ENCODE measurements at places on chromosomes 11 and 22. TPM values are rescaled to one million over a fixed set of nuclear protein-coding genes. Genes with fewer than 3 reads are reported as not detected.

DNA sequence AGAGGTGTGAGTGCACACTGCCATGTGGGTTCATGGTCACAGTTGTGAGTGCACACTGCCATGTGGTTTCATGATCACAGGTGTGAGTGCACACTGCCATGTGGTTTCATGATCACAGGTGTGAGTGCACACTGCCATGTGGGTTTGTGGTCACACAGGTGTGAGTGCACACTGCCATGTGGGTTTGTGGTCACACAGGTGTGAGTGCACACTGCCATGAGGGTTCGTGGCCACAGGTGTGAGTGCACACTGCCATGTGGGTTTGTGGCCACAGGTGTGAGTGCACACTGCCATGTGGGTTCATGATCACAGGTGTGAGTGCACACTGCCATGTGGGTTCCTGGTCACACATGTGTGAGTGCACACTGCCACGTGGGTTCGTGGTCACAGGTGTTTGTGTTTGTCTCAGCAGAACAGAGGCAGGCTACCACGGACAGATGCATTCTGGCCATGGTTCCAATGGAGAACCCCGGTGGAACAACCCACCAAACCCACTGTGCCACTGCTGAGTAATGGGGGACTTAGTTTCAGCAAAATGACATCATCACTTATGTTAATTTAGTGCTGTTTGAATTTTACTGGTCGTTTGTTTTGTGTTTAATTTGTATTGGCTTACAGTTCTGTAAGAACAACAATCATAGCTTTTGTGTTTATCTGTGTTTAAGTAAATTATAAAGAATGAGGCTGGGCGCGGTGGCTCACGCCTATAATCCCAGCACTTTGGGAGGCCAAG is 57.2 kb downstream of the RPS6KA4 start:
- no peaks in the 10 kb centered on the region for H3K4me1 ChIP-seq
- H3K27me3 ChIP-seq, result no peaks in the 10 kb centered on the region
- H3K36me3 ChIP-seq, result no peaks in the 10 kb centered on the region
- H3K27ac ChIP-seq, result no peak overlapping the region
- H3K4me3 ChIP-seq, result no peak overlapping the region

DNA sequence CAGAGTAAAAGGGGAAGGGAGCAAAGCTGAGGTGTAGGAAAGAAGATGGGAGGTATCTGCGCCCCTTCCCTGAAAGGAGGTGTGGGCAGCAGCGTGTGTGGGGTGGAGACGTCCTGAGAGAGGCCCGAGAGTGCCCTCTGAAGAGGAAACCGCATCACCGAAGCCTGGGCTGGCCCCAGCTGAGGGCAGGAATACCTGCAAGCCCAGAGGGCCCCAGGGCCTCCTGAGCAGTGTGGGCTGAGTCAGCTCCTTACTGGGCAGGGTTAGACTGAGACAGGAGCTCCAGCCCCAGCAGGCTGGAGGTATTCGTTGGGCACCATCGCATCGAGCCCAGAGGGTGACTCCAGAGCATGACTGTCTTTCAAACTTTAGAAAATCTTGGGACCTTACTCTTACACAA is 534.0 kb upstream of the B3GAT1 start:
- peak; percentile 74 for DNase-seq
- no peaks in the 10 kb centered on the region for H3K27me3 ChIP-seq
- H3K4me3 ChIP-seq, result no peak overlapping the region
- no peaks in the 10 kb centered on the region for H3K36me3 ChIP-seq
- H3K27ac ChIP-seq, result no peak overlapping the region

DNA sequence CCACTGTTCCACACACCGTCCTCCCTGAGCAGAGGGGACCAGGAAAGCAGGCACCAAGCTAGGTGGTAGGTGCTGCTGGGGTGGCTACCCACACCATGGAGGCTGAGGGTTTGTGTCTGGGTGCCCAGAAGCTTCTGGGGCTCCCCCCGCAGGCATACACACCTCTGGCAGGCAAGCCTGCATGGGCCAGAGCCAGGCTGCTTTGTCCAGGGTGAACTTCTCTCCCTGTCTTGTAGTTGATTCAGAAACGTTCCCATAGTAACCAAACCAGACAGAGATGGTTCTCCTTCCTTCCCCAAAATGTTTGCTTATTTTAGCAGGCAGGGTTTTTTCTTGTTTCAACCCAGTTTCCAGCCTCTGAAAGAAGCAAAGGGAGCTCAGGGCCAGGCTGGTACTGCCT is 40.9 kb upstream of the SUSD2 start:
- peaks cover 24% of the 10 kb centered on the region for H3K36me3 ChIP-seq
- H3K4me1 ChIP-seq, result no peaks in the 10 kb centered on the region
- no peak overlapping the region for H3K27ac ChIP-seq
- H3K4me3 ChIP-seq, result no peak overlapping the region
- no peak for DNase-seq

GRCh38 chr11:57349491-57350274 is 11.5 kb downstream of the P2RX3 start:
- no peaks in the 10 kb centered on the region for H3K4me1 ChIP-seq

DNA sequence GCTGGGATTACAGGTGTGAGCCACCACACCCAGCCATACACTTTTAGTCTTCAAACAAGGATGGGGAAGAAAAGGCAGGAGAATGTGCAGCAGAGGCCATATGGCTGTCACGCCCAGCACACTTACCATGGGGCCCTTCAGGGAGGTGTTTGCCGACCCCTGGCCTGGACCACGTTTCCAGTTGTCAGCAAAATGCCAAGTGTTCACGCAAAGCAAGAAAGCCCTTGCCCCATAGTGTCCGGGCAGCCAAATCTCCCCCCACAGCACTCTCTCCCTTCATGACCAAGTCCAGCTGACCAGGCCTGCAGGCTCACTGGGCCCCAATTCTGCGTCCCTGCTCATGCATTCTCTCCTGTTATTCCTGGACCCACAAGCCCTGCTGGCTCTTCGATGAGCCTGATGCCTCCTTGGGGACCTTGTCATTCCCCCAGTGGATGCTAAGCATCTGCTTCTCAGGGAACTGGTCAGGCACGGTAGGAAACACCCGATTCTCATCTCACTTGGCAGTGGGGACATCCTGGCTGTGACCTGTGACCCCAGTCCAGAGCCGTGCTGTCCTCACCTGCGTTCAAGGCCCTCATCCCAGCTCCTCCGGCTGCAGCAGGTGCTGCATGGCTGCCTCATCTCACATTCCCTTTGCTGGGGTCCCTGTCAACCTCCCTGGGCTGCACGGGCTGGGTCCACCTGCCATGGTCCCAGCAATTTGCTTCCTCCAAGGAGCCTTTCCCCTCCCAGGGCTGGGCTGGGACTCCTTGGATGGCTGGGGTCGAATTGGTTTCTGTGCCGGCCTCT is 96.4 kb downstream of the CTTN start:
- peaks cover 6% of the 10 kb centered on the region for H3K4me1 ChIP-seq
- H3K36me3 ChIP-seq, result no peaks in the 10 kb centered on the region
- H3K4me3 ChIP-seq, result no peak overlapping the region
- H3K27ac ChIP-seq, result no peak overlapping the region
- no peak for DNase-seq
- no peaks in the 10 kb centered on the region for H3K27me3 ChIP-seq

Gene ABCC8
- total RNA-seq, result 1.3 TPM

DNA sequence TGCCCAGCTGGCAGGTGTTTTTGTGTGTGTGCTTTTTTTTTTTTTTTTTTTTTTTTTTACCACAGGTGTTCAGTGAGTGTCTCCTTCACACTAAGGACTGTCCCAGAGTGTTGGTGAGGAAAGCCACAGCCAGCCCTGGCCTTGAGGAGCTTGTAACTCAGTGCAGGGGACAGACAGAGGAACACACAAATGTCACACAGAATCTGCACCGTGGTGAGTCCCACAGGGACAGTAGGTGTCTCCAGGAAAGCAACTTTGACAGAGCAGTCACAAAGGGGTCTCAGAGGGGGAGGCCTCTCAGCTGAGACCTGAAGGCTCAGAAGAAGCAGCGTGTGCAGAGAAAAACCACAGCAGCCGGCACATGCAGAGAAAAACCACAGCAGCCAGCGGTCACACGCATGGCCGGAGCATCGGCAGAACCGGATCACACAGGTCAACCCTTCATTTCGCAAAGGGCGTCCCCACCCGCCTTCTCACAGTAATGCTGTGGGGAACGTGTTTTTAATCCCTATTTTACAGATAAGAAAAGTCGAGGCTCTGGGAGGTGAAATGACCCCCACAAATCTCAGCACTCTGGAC is 101.7 kb upstream of the PRR5 start:
- no peak overlapping the region for H3K27ac ChIP-seq
- DNase-seq, result no peak
- no peak overlapping the region for H3K4me3 ChIP-seq
- H3K27me3 ChIP-seq, result no peaks in the 10 kb centered on the region

All from endodermal cell (in vitro differentiated cells).